CD4-positive, alpha-beta T cell treated with Interleukin-6 at 100 ng/mL for 8 hours (primary cell): ENCODE measurements at places on chromosomes 3 and 15.

DNA sequence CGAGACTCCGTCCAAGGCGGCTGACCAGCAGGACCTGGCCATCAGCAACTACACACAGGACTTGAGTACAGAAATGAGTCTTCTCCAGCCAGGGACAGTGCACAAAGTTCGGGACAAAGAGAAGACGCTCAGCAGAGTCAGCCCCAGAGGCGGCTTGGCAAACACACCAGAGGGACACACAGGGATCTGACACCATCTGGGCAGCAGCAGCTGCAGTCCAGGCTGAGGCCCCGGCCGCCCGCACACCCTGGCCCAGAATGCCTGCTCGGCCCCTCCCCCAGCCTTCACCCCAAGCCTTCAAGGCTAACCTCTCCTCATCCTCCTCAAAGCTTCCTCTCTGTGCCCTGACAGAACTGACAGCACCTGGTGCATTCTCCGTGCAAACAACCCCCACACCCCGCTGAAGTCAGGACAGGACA lies 61.1 kb downstream of the XXYLT1 start:
- DNase-seq, result no peak

GRCh38 chr3:29937185-29937584 lies 656.3 kb downstream of the RBMS3 start:
- DNase-seq, result no peak

GRCh38 chr3:82558081-82558480 lies 796.6 kb upstream of the GBE1 start:
- no peak for DNase-seq

DNA sequence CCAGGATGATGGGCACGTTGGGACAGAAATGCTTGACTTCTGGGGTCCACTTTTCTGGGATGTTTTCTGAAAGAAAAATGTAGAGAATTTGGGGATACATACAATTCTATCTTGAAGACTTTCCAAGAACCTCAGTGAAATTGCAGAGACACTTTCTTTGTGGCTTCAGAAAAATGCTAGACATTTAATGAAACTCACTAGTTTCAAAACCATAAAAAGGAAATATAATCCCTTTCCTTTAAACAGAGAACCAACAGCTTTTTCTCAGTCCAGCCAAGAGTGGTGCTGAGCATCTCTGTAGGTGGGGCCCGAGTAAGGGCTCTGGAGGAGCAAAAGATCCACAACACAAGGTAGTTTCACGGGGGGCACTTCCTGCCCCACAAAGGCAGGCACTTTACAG lies 4.4 kb upstream of the GPX1 start:
- DNase-seq, result no peak

DNA sequence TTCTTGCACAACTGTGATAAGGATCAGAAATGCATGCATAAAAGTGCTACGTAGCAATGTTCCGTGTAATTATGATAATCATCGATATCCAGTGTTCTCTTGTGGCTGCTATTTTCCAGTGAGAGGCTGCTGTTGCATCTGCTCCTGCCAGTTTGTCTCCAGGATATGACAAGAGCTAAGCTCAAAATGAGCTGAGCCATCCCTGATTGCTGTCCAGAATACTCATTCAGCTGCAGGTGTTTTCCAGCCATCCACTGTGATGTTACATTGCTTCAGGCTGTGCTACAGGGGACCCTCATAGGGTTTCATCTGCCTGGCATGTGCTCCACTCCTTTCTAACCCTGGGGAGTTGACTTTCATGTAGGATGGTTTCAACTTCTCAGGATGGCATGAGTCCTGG lies 976.0 kb downstream of the ROBO1 start:
- no peak for DNase-seq

DNA sequence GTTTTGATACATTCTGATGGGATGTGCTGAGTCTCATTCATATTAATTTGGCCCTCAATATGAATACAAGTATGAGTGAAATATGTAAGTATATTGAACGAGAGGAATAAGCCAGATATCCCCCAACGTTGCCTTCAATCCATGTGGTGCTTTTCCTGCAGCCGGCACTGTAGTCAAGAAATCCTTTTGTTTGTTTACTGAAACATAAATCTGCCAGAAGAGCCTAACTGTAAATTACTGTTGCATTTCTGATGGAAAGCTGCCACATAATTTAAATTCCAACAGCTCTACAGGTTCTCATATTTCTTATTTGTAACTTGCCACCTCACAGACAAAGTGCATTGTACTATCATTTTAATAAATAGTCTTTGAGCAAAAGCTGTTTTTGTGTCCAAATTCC lies 314.0 kb downstream of the KBTBD8 start:
- DNase-seq, result no peak

DNA sequence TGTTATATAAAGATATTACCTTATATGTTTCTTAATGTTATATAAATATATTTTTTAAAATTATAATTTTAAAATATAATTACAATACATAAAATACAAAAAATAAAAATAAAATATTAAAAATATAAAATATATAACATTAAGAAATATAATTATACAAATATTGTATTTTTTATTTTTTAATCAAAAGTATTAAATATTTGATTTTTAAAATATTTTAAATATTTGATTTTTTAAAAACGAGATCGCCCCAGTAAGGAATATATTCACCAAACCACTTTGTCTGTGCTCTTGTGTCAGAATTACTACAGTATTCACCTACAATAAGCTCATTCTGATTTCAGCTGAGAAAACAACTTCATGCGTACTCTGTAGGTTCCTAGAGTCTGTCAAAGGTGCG lies 89.1 kb downstream of the ETFA start:
- no peak for DNase-seq

GRCh38 chr15:60945196-60945595 lies 283.9 kb downstream of the RORA start:
- no peak for DNase-seq

DNA sequence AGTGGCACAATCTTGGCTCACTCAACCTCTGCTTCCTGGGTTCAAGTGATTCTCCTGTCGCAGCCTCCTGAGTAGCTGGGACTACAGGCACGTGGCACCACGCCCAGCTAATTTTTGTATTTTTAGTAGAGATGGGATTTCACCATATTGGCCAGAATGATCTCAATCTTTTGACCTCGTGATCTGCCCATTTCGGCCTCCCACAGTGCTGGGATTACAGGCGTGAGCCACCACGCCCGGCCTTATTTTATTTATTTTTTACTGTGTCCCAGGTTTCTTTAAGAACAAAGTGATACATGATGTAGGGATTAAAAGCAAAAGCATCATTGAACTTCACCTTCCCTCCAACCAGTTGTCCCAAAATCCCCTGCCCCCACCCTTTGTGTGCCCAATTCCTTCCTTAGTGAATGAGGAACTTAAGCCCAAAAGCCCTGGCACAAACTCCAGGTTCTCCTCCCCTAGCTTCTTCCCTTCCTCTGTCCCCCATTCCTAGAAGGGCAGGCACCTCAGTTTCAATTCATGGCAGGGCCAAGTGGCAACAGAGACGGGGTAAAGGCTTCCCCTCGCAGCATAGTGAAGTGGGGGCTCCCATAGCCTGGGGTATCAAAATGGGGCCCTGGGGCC lies 23.7 kb upstream of the RPN1 start:
- DNase-seq, result no peak

DNA sequence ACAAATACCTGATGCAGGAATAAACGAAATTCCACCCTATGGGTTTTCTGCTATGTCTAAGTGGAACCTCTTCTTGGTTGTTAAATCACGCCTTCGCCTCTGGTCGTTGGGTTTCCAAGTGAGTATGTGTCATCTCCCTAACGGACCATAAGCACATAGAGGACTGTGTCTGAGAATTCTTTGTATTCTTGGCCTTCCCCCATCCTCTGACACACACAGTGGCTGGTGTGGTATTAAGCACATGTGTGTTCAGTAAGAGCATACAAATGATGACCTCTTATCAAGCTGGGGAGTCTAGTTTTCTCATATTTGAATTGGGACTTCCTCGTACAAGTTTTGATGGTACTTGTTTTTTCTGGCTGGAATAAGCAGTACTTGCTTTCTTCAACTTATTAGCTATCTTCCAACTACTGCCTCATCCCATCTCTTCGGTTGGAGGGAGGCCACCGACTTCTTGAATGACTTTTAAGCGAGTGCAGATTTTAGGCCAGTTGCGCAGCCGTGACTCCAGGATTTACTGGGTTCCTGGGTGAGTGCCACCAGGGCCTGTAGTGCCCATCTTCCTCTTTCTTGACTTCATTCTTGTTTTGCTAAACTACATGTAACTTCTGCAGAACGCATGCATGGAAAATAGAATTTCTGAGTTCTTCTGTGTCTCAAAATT lies 240.2 kb downstream of the ADAMTS17 start:
- no peak for DNase-seq

GRCh38 chr15:77688693-77689092 lies 56.0 kb upstream of the LINGO1 start:
- no peak for DNase-seq

- DNase-seq, result no peak
Observed at GRCh38 chr15:58142827-58143461, 4.8 kb downstream of the AQP9 start.

GRCh38 chr3:33064929-33065328 lies 32.0 kb downstream of the GLB1 start:
- peak; percentile 42 for DNase-seq

- DNase-seq, result no peak
Observed at GRCh38 chr3:143644370-143645089, 203.7 kb downstream of the SLC9A9 start.

DNA sequence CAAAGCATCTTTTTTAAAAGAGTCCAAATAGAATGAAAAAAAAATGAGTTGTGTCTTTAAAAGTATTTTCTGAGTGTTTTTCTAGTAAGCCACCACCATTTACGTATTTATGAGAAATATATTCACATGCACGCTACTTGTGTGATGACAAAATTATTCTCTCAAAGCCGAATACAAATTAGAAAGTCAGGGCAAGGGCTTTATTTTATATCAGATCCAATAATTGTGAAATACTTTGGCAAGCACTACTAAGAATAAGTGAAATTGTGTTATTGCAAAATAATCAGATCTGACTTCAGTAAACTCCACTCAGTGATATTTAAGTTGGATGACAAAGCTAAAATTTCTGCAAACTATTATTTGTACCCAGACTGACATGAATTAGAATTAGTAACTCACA lies 589.3 kb upstream of the KCNMB2 start:
- no peak for DNase-seq

DNA sequence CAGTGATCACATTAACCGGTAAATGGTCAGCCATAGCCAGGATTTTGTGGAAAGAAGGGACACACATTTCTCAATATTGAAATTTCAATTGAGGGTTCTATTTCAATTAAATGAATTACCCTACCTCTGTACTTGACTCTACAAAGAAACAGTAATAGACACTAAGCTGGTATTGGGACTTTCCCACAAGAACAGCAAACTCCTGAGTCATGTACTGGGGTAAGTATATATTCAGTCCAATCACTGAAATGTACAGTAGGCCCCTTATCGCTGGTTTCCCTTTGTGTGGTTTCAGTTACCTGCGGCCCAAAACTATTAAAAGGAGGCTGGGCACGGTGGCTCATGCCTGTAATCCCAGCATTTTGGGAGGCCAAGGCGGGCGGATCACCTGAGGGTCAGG lies 17.6 kb downstream of the ASB14 start:
- DNase-seq, result no peak

GRCh38 chr3:13208706-13209633 lies 135.7 kb upstream of the IQSEC1 start:
- DNase-seq, result no peak

- no peak for DNase-seq
Observed at GRCh38 chr3:5806192-5806591, 618.7 kb downstream of the EDEM1 start.

DNA sequence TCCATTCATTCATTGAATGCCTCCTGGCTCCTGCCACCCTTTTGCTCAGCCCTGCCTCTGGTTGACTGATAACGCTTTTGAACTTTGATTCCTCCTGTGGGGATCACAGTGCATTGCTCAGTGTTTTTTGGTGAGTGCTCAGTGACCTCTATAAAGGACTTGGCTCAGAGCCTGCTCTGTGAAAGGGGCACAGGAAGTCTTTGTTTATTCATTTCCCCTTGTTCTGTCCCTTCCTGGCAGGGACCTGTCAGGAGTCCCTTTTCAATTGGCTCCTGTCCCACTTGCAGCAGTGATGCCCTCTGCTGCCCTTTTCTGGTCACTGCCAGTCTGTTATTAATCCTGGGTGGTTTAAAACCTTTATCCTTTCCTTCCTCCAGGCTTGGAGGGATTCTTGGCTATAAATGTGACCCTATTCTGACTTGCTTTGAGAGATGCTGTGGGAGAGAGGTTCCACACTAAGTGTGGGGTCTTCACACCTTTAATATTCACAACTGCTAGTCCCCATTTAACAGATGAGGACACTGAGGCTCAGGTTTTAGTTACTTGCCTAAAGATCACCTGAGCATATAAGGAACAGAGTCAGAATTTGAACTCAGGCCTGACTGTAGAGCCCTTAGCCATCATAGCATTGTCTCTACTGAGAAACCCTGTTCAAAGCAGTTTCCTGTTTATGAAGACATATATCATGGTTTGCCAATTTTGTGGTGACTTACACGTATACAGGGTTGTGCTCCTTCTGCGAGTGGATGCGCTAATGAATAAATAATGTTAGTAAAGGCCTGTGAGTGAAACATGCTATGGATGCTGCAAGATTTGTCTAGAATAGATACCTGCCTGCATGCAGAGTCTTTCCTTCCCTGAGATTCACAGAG lies 23.2 kb upstream of the TATDN2 start:
- DNase-seq, result peak; percentile 69

GRCh38 chr15:63870487-63871209 lies 36.9 kb upstream of the HERC1 start:
- DNase-seq, result no peak

DNA sequence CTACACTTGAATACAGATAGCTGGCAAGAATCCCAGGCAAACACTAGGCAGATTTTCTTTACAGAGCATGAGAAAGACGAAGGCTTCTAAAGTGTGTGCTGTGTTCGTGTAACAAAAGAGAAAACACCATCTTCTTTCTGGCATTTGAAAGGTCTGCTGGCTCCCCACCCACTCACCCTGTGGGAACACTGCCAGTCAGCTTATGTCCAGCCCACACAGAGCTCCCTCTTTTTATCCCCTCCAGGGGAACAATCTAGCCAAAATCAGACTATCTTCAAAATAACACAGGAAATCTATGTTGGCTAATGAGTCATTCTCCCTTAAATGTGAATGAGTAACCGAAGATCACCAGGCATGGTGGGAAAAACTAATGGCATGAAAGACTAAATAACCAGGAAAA lies 45.6 kb upstream of the PAQR5 start:
- DNase-seq, result no peak

- DNase-seq, result no peak
Observed at GRCh38 chr15:101500865-101501551, 11.5 kb upstream of the PCSK6 start.

- no peak for DNase-seq
Observed at GRCh38 chr3:83035704-83036010, 1274.2 kb upstream of the GBE1 start.

DNA sequence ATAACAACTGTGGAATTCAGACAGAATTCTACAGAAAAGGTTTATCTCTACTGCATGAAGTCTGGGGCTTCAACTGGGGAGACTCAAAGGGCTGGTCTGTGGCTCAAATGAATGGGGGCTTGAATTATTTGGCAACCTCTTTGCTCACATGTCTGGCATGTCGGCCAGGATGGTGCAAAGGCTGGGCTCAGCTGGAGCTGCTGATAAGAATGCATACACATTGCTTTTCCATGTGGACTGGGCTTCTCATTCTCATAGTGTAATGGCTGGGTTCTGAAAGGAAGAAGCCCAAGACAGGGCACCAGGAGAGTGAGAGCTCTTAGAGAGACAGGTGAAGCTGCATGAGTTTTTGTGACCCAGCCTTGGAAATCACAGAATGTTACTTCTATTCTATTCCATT lies 194.3 kb upstream of the SGO1 start:
- no peak for DNase-seq
